NCI-H774 (cell line): ENCODE measurements at places on chromosomes 6 and 20.

DNA sequence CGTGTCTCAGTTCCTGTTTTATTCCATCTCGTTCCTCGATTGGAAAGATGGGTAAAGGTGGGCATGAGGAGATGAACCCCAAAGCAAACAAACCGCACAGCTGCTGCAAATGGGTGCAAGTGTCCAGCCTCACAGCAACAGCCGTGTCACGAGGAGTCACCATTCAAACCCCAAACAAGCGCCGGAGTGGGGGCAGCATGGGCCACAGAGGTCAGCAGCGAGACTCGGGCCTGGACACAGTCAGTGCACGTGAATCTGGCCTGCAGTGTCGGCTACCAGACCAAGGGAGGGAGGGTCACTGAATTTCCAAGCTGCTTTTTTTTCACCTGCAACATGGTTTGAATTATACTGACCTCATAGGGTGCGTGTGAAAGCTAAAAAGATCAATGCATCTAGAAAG is 63.5 kb downstream of the EZR start:
- DNase-seq = no peak

- peak; percentile 19 for DNase-seq
Measured at GRCh38 chr20:54221996-54222890, 14.4 kb downstream of the PFDN4 start.

- DNase-seq = peak; percentile 85
Measured at GRCh38 chr20:41643504-41643938, 25.3 kb upstream of the CHD6 start.

DNA sequence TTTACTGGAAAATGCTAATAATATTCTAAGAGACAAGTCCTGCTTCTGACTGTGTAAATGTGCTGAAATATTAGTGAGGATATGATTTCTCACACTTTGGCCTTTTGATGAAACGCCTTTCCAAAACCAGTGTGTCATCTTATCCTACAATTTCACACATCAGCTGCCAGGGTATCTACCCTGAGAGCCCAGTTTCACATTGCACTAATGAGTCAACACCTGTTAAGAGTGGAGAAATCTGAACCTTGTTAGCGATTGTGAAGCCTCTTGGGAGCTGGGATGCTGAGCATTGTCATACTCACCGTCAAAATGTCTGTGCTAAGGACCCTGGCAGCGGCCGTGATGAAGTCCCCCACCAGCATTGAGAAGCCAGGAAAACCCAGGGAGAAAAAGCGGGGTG is 166.0 kb downstream of the RALGAPA2 start:
- no peak for DNase-seq

GRCh38 chr6:3565291-3565690 is 108.4 kb upstream of the SLC22A23 start:
- DNase-seq = no peak
